ENCODE measurements at places on chromosomes 13 and 19.

GRCh38 chr13:20623000-20623399 lies 56.0 kb downstream of the IFT88 start:
- DNase-seq, result no peak

DNA sequence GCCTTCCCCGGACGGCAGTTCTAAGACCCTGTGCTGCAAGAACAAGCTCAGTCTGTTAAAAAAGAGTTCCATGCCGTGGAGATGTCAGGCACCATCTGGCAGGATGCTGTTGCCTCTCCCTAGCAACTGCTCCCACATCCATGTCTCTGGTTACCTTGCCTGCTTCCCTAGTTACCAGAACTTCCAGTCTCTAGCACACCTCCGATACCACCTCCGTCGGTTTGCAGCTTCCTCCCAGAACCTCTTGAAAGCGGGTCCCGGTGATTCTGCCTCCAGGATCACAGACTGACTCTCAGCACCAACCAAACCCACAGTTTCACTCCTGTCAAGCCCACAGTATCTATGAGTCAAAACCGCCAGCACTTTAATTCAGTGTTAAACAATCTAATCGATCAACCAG lies 55.4 kb downstream of the KCTD12 start:
- peak; percentile 47 for DNase-seq

DNA sequence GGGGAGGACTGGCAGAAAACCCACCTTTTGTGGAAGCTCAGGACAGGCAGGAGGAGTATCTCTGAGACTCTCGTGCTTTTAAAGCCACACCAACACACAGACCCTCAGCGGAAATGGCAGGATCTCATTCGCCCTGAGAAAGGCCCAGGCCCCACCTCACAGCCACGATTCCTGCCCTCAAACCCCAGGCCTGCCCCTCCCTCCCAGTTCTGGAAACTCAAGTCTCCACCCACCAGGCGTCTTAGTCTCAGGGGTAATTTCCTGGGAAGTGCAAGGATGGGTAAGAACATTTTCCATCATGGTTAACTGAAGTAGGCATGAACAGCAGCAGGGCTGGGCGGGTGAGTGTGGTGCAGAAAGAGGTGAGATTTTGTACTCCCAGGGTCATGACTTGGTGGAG lies 8.0 kb upstream of the PDE4C start:
- no peak for DNase-seq

GRCh38 chr19:19643158-19644053 lies at the start of gene GMIP:
GMIP (minus strand) TSS chr19:19643657; CDS start chr19:19643529, 128 bp downstream.
- DNase-seq, result peak; percentile 87

GRCh38 chr19:38196245-38196837 lies 27.7 kb downstream of the DPF1 start:
- DNase-seq, result no peak

DNA sequence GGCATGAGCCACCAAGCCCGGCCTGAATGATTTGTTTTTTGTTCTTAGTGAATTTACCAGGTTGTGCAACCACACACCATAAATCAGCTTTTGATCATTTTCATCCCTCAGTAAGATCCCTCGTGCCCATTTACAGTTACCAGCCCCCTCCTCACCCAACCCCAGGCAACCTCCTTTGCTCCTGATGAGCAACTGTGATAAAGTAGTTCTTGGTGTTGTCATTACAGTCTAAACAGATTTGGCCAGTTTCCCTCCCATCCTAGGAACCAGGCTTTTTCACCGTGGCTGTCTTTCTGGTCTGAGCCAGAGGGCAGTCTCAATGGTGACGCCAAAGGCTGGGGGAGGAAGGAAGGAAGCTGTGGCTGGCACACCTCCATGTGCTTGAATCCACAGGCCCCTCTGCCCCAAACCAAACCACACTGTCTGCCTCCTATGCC lies 61.2 kb upstream of the WDFY2 start:
- DNase-seq, result no peak

- peak; percentile 47 for DNase-seq
Measured at GRCh38 chr13:94825507-94825906, 113.2 kb upstream of the SOX21 start.

DNA sequence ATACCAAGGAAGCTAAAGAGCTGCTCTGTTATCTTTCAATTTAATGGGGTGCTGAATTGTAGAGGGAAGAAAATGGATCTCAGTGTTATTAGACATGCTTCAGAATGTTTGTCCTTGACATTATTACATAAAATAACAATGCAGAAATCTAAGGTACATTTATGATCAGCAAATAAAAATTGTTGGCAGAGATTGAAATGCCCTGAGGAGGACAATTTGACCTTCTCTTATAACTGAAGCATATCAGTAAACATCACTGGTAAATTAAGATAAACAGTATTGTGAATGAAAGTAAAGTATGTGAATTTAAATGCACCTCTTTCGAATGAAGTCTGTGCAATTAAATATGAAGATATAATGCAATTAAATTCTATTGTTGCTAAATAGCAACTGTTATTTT lies 1362.1 kb upstream of the ATXN8OS start:
- DNase-seq, result peak; percentile 67

GRCh38 chr13:66888698-66889097 lies 341.4 kb downstream of the PCDH9 start:
- DNase-seq, result no peak

DNA sequence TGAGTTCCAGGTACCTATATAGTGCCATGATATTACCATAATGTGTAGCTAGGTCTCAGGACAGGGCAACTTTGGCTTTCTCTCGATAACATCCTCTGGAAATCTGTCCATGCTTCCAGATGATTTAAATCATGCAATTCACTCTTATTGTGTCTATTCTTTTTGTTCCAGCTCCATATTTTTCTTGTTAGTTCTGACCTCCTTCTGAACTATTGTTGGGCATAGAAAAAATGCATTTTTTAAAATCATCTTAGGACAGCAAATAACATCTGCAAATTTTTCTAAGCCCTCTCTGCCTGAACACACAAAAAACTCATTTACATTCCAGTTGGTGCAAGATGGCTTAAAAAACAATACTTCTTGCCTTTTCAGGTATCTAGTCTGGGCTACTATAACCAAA lies 1561.0 kb upstream of the MIR17HG start:
- no peak for DNase-seq

DNA sequence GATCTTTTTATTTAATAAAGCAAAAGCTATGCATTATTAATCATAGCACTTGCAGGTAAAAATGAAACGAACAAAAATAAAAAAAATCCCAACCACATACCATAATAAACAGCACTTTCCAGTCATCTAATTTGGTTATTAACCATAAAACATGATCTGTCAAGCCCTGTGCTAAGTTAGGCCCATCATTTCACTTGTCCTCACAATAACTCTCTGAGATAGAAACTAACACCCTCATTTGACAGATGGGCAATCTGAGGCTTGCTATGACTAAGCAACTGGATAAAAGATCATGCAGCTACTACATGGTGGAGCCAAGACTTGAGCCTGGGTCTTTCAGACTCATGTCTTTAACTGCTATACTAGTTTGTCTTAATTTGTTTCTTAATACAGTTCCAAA lies 21.8 kb downstream of the PROSER1 start:
- DNase-seq, result peak; percentile 35

DNA sequence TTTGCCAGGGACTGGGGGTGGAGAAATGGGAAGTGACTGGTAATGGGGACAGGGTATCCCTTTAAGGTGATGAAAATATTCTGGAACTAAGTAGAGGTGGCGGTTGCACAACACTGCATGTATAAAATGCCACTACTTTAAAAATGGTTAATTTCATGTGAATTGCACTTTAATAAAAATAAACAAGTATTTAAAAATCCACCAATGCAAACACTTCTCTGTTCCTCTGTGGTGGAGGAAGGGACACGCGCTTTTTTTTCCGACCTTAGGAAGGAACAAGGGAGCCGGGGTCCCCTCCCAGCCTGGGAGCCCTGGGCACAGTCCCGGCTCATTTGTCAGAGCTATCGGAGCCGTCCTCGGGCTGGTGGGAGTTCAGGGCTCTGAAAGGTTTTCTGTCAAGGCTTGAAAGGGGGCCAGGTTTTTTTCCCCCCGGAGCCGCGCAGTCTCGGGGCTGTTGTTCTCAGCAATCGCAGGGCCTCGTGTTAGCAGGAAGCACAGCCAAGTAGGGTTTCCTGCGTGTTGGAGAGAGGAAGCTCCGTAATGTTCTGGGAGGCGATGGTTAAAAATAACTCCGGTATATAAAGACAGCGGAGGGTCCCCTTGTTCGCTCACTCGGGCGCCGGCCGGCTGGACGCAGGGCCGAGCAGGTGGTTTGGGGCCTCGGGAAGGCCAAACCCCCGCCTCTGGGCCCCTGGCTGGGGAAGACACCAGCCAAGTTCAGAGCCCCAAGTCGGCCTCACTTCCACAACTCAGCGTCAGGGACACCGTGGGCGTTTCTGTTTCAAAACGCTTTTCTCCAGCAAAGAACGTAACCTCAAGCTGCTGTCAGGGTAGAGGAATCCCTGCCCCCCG lies 41.2 kb upstream of the KLF2 start:
- no peak for DNase-seq

- no peak for DNase-seq
Measured at GRCh38 chr19:1354970-1355567, 28.6 kb upstream of the NDUFS7 start.

DNA sequence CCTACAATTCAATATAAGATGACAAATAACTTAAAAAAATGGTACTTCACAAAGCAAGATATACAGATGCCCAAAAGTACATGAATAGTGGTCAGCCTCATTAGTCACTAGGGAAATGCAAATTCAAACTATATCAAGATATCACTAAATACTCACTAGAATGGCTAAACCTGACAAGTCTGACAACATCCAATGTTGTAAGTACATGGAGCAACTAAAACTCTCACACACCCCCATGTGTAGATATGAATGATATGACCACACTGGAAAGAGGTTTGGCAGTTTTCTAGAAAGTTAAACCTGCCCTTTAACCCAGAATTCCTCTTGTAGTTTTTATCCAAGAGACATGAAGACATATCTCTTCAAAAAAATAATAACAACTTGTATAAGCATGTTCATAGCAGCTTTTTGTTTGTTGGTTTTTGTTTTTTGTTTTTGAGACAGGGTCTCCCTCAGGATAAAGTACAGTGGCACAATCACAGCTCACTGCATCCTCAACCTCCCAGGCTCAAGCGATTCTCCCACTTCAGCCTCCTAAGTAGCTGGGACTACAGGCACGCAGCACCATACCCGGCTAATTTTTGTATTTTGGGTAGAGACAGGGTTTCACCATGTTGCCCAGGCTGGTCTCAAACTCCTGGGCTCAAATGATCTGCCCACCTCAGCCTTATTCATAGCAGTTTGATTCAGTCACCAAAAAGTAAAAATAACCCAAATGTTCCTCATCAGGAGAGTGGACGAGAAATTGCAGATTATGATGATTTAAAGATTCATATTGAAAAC lies 55.1 kb downstream of the RFX2 start:
- no peak for DNase-seq

DNA sequence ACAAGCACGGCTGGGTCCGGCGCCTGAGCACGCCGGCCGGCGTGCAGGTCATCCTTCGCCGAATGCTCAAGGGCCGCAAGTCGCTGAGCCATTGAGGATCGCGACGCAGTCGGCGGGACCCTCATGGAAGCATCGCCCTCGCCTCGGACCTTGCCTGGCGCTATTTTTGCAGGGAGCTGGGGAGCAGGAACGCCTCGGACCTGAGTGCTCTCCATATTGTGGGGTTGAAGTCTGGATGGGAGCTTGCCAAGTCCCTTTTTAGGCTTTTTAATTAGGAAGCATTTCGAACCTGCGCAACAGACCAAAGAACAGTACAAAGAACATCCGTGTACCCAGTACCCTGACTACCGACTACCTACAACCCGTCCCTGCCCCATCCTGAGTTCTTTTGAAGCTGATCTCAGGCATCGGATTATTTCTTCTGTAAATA lies 628 bp downstream of the MRPL34 start:
- DNase-seq, result peak; percentile 69

DNA sequence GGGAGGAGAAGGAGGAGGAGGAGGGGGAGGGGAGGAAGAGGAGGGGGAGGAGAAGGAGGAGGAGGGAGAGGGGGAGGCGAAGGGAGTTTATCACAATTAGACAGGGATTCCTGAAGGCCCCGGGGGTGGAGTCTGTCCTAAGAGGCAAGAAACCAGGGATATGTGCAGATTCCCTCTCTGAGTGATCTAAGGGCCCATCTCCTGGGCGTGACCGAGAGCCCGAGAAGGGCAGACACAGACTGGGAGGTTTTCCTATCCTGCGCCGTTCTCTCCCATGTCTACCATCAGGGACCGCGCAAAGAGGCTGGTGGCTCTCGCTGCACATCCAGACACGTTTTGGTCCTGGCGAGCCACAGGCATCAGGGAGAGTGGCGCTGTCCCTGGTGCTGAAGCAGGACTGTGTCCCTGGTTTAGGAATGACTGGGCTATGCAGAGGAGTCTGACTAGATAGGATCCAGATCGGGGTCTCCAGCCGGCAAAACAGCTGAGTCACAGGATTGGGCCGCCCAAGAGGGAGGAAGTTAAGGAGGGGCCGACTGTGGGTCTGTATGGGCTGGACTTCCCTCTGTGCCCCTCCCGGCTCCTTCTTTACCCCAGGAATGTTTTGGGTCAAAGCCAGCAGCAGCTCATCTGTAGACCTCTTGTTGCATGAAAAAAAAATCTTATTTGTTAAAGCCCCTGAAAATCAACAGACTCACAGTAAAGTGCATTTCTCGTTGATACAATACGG lies 17.9 kb upstream of the ZNF175 start:
- DNase-seq, result peak; percentile 9

DNA sequence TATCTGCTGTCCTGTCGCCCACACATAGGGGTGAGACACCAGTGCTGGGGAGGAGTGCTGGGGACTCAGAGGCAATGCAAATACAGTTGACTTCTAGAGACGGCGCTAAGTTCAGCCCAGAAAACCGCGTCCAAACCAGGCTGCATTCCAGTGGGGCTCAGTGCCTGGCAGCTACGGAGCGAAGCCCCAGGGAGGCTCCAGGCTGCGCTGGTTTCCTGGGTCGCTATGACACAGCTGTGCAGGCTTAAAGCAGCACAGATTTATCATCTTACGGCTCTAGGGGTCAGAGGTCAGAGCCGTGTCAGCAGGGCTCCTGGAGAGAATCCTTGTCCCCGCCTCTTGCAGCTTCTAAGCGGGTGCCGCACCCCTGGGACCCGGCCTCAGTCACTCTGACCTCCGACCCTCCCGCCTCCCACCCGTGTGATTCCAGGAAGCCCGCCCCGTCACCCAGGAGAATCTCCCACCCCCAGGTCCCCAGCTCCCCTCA lies 61.6 kb downstream of the ANKRD10 start:
- no peak for DNase-seq

- DNase-seq, result no peak
Measured at GRCh38 chr13:30313311-30313710, 6.0 kb upstream of the KATNAL1 start.

GRCh38 chr19:18499055-18499775 lies 22.7 kb downstream of the ELL start:
- no peak for DNase-seq

Data from NCI-H69 (cell line).